Activated naive CD8-positive, alpha-beta T cell treated with anti-CD3 and anti-CD28 coated beads, Interleukin-2, amount 50 U/mL, for 24 hours (primary cell): ENCODE measurements at places on chromosomes 4 and X.

DNA sequence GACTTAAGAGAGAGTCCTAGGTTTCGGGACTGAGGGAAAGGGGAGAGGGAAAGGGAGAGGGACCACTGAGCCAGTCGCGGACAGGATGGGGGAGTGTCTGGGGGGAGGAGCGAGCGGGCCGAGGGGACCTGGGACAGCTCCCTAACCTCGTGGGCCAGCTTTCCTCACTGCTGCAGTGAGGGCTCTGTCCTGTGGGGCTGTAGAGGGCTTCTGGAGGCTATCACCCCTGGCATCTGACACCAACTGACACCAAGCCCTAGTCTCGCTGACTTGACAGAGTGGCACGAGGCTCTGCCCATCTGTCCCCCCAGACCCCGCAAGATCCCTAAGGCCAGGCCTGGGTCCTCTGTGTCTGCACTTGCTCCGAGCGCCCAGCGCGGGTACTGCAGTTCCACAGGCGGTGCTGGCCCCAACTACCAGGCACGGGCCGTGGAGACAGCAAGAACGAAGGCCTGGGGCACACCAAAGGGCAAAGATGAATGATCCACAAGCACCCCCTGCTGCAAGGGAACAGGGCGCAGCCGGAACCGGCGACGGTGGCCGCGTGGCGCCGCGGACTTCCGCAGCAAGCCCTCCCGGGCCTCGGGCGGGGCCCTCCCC is 465 bp downstream of the HAUS7 start:
- peak; percentile 31 for DNase-seq

GRCh38 chrX:2463973-2464676 is 36.7 kb downstream of the DHRSX start:
- DNase-seq: no peak

DNA sequence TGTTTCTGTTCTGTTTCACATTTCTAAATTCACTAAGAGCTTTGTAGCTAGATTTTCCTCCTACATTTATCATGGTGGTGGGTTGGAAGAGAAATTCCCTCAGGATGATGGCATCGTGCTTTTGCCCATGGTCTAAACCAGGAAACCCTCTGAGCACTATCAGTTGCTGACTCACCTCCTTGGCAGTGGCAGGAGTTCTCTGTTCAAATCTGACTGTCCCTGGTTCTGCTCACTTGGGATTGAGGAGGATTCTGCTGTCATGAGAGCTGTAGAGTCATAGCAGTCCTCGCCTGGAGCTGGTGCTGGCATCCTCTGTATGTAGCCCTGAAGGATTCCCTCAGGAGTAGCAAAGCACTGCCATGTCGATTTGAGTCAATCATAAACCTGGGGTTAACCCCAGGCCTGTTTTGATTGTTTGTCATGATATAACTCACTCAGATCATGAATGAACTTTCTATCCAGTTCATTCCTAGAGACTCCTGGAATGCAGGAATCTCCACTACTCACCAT is 9.4 kb downstream of the TEX13A start:
- no peak for DNase-seq

DNA sequence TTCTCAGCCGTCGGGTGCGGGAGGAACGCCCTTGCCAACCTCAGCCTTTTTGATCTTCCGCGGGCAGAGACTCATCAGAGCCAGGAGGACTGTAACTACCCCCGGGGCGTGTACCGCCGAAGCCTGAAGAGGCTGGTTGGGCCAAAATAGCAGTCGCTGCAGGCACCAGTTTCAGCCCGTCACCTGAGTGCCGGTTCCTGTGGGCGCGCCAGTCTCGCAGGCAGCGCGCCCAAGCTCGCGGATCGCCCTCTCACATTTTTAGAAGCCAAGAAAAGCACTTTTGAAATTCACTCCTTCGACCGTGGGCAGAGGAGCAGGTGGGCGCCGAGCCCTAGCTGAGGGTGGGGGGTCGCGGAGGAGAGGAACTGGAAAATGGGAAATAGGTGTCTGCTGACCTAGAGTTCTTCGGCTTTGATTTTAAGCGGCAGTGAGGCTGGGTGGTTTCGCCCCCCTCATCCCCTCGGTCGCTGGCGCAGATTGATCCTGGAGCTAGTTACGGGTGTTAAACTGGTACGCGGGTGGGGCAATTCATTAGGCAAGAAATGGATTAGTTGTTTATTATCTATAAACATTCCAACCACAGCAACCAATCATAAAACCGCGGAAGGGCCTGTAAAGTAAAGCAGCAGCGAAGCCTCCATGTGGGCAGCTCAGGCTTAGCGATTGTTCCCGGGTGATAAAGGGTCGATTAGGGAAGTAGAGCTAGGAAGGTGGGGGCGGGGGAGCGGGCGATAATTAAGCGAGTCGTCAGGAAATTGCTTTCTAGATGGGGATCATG is 69.2 kb downstream of the FBXO8 start:
- DNase-seq: no peak

DNA sequence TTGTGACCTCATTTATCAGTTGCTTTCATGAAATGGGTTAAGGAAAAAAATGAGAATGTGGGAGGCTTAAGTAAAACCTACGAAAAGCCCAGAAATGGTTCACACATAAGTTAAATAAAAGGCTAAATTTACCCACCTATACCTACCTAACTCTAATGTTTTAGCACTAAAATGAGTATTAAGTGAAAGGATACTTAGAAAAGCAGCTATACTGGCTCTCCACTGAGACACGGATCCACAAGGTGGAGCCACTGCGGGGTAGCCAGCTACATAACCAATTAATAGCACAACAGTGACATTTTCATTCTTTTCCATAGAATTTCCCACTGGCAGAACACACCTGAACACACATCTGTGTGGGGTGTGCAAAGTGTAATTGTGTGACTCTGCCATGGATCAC is 101.9 kb downstream of the MAML3 start:
- DNase-seq: peak; percentile 42

GRCh38 chrX:72358313-72358712 is 52.6 kb upstream of the CITED1 start:
- DNase-seq: no peak

DNA sequence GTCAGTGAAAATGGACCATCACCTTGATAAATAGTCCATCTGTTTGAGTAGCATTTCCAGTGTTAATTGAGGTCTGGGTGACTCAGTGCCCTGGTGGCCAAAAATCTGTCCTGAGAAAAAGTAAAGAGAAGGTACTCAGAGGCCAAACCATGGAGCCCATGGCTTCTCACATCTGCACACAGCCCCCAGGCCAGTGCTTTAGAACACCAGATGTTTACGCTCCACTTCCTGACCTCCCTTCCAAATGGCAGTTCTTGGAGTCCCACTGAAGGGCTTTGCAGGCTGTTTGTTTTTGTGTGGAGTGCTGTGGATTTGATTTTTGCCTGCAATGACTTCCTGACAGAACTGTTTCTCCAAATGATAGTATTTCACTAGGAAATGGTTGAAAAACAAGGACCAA is 60.2 kb upstream of the GPC4 start:
- DNase-seq: no peak

- no peak for DNase-seq
Observed at GRCh38 chr4:7841071-7841470, 98.6 kb downstream of the AFAP1 start.

- DNase-seq: peak; percentile 70
Observed at GRCh38 chr4:139651282-139652194, 14.1 kb upstream of the MGST2 start.

DNA sequence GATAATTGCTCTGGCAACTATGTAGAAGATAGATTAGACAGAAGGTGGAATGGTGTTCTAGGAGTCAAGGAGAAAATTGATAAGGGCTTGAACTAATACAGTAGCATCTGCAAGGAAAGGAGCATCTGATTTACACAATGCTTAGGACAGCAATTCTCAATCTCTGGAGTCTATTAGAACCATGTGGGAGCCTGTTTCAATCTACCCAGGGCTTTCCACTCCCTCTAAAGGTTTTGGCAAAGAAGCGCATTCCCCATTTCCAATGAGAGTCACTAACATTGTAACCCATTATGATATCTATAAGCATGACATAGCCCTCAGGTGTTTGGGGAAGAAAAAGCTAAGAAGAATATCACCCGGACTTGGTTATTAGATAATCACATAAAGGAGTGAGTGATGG is 168.2 kb downstream of the COL25A1 start:
- DNase-seq: no peak

DNA sequence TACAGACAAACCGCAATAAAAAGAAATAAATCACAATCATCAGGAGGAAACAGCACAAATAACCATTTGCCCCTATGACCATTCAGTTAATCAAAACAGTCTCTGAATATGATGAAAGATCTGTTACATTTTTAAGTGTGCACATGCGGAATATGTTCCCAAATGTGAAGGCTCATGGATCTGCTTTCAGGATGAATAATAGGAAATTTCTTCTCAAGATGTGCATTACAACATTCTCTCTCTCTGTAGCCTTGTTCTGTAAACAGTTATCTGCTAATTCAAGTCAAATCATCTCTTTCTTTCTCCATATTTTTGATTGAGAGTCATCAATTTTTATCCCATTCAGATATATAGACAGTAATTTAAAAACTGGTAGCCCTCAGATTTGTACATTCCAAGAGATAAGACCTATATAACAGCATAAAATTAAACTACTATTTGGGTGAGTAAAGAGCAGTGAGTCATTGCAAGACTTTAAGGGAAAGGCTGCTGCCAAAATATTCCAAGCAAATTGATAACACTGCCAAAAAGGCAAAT is 433.9 kb upstream of the ATOH1 start:
- DNase-seq: no peak

GRCh38 chrX:41108463-41109205 is 23.4 kb downstream of the USP9X start:
- no peak for DNase-seq

GRCh38 chr4:1337376-1337831 is 9.6 kb upstream of the UVSSA start:
- DNase-seq: peak; percentile 62

DNA sequence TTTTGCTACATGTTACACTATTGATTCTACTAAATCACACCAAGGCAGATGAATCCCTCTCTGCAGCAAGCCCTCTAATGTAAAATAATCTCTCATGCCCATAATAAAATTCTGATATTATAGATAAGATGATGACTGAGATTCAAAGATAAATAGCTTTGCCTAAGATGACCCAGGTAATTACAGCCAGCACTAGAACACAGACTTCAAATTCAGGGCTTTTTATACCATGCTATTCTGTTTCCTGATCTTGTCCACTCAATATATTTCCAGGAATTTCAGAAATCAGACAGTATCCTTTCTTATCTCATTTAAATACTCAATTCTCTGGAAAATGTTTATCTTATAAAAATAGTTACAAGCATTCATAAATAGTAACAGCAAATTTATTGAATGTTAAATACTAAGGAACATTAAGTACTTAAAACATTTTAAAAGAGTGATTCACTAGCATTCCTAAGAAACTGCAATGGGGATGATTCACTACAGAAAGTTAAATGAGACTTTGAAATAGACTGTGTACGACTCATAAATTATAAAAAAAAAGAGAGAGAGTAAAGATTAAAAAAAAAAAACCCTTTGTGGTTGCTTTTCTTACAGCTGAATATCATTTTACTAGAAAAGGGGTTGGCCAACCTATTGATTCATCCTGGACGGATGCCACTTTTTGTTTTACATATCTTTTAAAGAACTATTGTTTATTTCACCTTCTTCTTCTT is 45.8 kb upstream of the IL21 start:
- DNase-seq: no peak

DNA sequence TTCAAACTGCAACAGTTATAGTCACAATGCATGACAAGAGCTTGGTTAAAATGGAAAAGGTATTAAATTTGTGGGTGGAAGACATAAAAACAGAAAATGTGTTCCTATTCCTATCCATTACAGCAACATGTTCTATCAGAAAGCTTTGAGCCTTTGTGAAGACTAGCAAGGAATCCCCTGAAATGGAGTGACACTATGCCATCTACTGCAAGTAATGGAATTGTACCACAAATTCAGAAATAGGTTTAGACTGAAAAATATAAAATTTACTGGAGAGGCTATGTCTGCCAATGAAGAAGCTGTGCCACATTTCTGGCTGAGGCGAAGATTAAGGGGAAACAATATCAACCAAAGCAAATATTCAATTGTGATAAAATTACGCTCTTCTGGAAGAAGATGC is 247.9 kb downstream of the ADAM29 start:
- no peak for DNase-seq

DNA sequence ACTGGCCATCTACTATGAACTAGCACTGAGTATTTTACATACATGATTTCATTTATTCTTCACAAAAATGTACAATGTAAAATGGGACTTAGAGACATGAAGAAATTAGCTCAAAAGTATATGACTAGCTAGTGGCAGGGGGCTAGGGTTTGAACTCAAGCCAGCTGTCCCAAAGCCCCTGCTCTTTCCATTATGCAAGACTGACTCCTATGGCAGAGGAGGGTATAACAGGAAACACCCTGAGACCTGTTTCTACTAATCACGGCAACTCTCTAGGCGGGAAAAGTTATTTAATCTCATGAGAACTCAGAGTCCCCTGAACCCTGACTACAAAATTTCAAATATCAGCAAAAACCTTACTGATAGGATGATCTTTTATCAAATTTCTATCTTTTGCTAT is 150.6 kb downstream of the PRDM5 start:
- DNase-seq: no peak

DNA sequence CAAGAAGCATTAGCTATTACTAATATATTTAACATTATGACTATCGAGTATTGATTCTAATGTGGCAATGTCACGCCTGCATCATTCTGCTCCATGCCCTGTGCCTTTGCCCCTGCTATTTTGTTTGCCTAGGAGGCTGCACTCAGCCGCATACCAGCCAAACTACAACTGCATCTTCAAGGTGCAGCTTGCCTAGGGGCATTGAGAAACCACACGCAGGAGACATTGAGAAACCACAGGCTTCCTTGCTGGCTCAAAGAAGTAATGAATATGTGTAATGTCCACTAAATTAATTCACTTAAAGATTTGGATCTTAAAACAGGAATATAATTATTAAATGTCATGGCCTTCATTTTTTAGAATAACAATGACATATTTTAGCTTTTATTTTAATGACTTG is 683.6 kb upstream of the TENM3 start:
- DNase-seq: no peak

- no peak for DNase-seq
Observed at GRCh38 chr4:165626316-165626715, 246.7 kb upstream of the TLL1 start.

- no peak for DNase-seq
Observed at GRCh38 chrX:93538575-93538974, 134.8 kb downstream of the NAP1L3 start.

- DNase-seq: no peak
Observed at GRCh38 chr4:108060164-108060563, 70.5 kb downstream of the HADH start.

DNA sequence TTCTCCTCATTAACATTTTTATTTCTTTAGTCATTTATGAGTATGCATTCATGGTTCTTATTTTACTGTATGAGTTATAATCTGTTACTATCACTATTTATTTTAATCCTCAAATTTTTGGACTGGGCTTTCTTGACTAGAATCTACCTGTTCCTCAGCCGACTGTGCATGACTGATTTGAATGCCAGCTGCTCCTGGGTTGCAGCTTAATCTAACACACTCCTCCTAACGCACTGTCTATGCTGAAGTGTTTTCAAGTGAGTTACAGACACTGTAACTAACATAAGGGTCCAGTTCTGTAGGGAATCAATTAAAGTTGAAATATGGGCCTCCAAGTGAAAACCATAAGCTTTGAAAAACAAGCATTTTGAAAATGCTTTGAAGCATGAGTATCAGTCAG is 137.4 kb upstream of the ARSJ start:
- no peak for DNase-seq
